Effector memory CD8-positive, alpha-beta T cell (primary cell): ENCODE measurements at places on chromosomes 5 and 9.

GRCh38 chr5:107025712-107026497 is 644.8 kb downstream of the EFNA5 start:
- DNase-seq, result no peak

DNA sequence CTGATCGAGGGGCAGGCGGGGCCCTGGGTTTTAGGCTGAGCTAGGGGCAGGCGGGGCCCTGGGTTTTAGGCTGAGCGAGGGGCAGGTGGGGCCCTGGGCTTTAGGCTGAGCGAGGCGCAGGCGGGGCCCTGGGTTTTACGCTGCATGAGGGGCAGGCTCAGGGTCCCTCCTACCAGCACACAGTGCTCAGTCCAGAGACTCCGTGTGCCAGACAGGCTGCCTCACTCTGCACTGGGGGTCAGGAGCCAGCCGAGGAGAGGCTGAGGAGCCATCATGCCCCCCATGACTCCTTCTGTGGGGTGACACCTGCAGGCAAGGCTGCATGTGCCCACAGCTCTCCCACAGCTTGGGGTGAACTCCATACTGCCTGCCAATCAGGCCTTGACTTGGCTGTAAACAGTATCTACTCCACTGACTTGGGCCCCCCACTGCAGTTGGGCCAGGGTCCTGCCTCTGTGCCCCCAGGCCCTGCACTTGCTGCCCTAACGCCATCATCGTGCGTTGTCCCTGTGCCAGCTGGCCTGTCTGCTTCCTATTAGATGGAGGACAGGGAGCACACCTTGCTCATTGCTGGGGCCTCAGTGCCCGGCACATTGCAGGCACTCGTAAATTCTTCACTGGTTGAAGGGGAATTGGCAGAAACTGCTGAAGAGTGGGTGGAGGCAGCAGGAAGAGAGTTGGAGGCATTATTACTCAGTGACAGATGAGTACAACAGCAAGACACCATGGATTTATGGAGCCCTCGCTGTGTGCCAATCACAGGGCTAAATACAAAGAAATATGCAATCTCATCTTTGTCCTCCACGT is 78.6 kb downstream of the AMBP start:
- no peak for DNase-seq

DNA sequence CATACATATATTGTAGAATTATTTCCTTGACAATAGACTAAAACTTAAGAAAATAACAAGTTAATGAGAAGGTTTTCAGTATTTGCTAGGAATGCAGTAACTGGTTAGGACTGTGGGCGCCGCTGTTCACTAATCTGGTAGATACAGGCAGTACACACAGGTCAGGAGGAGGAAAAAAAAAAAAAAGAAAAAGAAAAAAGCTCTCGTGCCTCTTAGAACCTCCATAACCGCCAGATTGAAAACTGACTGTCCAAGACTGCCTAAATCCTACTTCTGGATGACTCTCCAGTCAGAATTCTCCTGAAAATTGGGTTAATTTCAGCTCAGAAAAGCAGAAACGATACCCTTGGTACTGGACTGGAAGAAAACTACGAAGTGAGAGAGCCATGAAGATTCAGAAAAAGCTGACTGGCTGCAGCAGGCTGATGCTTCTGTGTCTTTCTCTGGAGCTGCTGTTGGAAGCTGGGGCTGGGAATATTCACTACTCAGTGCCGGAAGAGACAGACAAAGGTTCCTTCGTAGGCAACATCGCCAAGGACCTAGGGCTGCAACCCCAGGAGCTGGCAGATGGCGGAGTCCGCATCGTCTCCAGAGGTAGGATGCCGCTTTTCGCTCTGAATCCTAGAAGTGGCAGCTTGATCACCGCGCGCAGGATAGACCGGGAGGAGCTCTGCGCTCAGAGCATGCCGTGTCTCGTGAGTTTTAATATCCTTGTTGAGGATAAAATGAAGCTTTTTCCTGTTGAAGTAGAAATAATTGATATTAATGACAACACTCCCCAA is at the start of gene PCDHGA1:
TSS of gene PCDHGA1 (plus strand) at position 216 of the 782 bp plus-strand sequence.
- DNase-seq, result no peak

DNA sequence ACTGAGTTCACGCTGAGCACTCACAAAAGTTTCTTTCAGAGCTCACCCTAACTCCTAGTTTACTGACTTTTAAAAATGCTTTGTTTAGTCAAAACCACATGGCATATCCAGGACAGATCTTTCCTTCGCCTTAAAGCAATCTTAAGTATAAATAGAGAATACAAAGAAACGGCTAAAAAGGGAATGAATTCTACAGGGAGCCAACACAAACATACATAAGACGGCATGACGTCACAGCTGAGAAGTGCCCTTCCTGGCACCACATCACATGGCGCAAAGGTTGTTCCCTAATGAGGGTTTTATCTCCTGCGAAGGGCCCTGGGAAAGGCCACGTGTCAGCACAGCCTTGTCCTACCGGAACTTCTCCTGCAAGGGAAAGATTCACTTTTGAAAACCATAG is 141.3 kb downstream of the IRX1 start:
- DNase-seq, result no peak

GRCh38 chr9:107309271-107309670 is 26.2 kb downstream of the RAD23B start:
- no peak for DNase-seq

DNA sequence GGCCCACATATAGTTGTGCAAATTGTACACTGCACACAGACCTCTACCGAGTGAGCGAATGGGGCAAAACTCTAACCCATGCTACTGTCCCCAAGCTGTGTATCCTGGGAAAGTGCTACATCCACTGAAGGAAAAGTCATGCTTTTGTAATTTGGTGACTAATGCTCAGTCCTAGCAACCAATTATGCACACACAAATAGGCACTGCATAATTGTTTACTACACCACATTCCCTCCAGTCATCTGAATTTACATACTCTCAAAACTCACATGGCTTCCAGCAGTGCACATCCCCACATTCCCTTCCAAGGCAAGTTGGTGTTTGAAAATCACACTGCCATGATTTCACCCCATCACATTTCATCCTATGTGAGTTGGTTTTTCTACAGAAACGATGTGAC is 125.9 kb upstream of the OSMR start:
- no peak for DNase-seq

DNA sequence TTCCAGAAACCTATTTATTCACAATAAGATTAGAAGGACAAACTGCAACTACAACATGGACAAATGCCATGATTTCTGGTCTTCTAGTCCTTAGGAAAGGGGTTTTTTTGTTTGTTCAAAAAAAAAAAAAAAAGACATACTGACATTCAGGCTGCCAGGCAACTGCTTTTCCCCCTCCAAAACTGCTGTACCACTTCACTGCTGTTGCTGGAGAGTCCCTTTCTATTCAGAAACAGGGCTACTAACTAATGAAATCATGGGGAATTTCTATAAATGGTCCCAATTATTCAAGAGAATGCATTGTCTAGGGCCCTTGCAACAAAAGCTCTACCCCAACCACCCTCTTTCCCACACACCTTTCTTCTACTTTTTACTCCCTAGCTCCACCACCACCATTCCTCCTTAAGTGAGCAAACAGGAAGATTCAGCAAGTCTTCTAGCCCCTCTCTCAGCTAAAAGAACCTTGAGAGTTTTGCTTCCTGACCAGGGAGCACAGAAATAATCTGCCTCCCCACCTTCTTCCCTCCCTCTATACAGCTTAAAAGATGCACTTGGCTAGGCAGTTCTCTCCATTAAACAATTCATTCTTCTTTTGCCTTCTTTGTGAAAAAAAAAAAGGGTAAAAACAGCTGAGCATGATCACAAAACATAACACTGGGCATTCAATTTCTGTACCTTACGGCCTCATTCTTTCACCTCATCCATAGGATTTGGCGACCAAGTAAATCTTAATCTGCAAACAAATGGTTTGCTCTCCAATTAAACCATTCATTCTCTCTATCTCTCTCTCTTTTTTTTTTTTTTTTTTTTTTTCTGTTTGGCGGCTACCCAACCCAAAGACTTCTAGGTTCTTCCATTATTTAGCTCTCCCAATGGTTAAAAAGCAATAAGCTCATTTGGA is 13.8 kb downstream of the ZNF608 start:
- no peak for DNase-seq

DNA sequence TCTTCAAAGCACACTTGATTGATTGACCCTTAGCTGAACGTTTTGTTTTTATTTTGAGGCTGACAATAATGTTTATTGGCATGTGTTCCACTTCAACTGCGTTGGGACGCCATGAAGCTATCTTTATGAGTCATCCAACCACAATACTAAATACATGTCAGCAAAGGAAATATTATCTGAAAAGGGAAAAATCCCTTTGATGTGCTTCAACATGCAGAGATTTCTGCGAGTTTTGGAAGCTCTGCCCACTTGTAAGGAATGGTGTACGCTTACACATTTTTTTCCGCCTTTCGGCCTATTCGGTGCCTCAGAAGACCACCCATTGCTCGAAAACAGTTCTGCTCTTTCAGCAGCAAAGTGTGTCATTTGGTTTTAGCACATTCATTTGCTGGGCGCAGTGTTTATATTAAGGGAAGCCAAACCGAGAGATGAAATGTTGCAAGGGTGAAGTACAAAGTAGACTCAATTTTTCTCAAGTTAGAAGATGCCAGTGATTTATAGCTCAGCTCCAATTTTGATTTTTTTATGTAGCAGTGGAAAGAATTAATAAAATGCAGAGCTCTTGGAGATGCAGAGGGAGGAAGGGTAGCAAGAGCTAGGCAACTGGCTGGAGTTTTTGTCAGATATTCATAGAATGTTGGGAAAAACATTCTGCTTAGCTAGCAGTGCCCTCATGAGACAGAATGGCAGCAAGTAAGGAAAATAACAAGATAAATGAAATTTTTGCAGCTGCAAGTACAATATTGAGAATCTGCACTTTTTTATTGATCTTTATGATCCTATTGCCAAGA is 68.9 kb downstream of the PRDM6 start:
- DNase-seq, result no peak

- DNase-seq, result no peak
Observed at GRCh38 chr5:127959152-127959764, 124.3 kb upstream of the SLC12A2 start.

GRCh38 chr9:18520416-18521047 is 46.6 kb downstream of the ADAMTSL1 start:
- DNase-seq, result no peak

DNA sequence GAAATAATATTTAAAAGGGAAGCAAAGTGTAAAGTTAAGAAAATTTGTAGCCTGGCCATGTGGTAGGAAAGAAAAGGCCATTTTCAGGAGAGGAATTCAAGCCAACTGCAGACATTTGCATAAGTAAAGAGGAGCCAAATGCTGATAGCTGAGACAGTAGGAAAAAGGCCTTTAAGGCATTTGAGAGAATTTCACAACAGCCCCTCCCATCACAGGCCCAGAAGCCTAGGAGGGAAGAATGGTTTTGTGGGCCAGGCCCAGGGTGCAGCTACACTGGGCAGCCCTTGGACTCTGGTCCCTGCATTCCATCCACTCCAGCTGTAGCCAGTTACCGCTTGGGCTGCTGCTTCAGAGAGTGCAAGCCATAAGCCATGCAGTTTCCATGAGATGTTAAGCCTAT is 1556.8 kb downstream of the EFNA5 start:
- DNase-seq, result no peak

DNA sequence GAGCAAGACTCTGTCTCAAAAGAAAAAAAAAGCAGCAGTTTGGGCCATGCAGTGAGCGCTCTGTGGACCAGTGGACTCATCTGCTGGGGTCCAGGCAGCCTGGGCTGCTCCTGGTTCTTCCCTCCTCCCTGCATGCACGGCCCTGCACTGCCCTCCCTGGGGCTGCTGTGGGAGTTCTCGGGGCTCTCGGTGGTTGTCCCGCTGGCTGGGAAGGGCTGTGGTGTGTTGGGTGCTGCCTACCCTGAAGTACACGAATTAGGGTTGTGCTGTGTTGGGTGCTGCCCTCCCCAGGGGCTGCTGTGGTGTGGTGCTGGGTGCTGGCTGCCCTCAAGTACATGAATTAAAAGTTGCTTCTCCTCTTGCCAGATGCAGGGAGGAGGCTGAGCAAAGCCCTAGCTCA is 18.3 kb upstream of the CLPTM1L start:
- no peak for DNase-seq

- DNase-seq, result no peak
Observed at GRCh38 chr5:40914835-40915234, 5.5 kb downstream of the C7 start.

DNA sequence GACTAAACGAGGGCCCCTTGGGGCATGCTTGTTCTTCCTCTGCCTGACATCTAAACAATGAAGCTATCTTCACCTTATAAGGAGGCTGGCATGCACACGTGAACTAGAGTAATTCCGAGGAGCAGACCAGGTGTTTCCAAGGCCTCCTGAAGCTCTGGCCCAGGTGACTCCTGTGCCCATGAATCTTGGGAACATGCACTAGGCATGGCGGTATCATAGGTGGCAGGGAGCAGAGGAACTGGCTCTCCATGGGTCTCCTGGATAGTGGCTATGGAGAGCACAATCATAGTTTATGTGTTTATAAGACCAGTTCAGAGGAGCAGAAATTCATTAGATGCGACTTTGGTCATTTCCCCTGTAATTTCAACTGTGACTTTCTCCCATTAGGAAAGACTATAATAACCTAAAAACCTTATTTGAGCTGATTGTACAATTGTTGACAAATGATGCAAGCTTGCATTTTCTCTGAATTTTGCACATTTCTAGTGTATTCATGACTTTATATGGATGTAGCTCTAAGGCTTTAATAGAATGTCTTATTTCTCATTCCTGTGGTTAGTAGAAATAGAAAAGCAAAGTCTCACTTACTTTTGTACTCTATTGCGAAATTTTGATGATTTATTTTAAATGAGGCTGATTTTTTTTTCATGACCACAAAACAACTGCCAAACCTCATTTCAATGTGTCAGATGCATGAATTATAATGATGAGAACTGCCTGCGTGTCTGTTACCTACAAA is 135.3 kb upstream of the RPS23 start:
- DNase-seq, result no peak

GRCh38 chr5:59843511-59844213 is 49.9 kb downstream of the PDE4D start:
- DNase-seq, result no peak

DNA sequence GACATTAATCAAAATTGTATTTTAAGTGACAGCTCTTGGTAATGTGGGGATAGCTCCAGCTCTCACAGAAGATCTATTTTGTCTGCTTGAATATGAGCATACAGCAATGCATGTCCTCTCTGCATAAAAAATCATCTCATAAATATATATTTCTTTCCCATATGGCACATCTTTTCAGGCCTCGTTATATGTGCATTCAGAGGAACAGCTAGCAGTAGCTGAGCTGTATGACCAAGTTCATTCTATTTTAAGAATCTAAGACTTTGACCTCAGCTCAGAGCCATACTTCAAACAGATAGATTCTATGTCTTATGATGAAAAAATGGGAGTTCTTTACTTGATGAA is 487.2 kb downstream of the ARHGEF28 start:
- DNase-seq, result no peak

GRCh38 chr5:151222054-151222789 is 1.7 kb downstream of the CCDC69 start:
- no peak for DNase-seq
